ENCODE measurements at places on chromosomes 16 and 17.

DNA sequence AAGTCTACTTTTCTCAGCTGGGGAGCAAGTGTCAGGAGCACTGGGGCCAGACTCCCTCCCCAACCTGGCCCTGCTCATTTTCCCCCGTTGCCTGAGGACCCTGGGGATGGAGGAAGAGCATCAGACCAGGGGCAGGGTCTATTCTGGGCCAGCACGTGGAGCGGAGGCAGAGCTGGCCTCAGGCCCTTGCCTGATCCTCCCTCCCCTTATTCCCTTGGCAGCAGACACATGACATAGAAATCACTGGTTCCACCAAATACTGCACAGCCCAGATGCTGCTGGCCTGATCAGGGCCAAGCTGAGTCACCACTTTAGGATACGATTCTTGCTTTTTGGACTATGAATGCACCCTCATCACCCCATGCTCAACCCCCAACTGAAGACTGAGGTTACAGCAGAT is 15.8 kb upstream of the AGRP start:
- DNase-seq, result no peak

DNA sequence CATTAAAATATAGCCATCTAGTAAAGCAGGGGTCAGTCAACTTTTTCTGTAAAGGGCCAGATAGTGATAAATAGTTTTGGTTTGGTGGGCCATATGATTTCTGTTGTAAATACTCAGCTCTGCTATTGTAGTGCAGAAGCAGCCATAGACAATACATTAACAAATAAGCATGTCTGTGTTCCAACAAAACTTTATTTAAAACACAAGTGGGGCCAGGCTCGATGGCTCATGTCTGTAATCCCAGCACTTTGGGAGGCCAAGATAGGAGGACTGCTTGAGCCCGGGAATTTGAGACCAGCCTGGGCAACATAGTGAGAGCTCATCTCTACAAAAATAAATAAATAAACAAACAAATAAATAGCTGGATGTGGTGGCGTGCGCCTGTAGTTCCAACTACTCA is 60.8 kb upstream of the TANC2 start:
- DNase-seq, result no peak

DNA sequence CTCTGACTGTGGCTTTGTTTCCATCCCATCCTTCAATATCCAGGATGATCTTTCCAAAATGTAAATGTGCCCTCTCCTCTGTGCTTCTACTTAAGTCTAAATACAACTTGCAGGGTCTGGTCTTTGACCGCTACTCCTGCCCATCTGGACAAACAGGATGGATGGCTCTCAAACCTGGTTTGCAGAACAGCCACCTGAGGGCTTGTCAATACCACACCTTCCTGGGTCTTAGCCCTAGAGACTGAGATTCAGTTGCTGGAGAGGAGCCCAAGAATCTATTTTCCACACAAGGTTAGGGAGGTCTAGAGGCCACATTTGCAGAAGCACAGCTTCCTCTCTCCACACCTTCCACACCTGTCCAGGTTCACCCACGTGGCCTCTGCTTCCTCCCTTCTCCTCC is 1.9 kb upstream of the GRB7 start:
- DNase-seq, result no peak

- no peak for DNase-seq
Observed at GRCh38 chr17:32628271-32629044, 141.7 kb downstream of the CDK5R1 start.

GRCh38 chr17:76088868-76089576 is 10.0 kb downstream of the ZACN start:
- DNase-seq, result no peak

- no peak for DNase-seq
Observed at GRCh38 chr16:17798716-17799115, 328.0 kb upstream of the XYLT1 start.

DNA sequence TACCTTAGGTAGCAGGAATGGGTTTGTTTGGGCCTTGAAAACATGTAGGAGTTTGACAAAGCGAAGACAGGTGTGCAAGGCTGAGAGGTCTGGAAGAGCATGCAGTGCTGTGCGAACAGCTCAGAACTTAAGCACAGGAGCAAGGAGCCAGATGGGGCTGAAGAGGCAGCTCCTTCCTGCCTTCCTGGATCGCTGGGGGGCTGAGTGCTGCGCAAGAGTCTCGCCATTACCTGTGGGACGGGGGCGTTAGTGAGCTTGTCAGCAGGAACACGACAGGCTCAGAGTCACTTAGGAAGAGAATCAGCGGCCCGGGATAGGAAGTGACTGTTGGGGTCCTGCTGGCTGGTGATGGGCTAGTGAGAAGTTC is 464 bp upstream of the MRM1 start:
- DNase-seq, result peak; percentile 13

DNA sequence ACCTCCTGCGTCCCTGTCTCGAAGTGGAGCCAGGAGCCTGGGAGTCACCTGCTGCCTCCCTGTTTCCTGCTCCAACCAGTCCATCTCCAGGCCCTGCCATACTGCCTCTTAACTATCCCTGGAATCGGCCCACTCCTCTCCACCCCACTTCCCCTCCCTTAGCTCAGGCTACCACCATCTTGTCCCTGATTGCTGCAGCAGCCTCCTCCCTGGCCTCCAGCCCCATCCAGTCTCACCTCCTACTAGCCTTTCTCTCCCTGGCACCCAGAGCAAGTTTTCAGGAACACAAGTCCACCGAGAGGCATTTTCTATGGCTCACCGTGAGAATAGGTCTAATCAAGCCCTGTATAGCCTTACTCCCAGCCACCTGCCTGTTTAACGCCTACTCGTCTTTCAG is 865 bp upstream of the CAMKK1 start:
- DNase-seq, result no peak

DNA sequence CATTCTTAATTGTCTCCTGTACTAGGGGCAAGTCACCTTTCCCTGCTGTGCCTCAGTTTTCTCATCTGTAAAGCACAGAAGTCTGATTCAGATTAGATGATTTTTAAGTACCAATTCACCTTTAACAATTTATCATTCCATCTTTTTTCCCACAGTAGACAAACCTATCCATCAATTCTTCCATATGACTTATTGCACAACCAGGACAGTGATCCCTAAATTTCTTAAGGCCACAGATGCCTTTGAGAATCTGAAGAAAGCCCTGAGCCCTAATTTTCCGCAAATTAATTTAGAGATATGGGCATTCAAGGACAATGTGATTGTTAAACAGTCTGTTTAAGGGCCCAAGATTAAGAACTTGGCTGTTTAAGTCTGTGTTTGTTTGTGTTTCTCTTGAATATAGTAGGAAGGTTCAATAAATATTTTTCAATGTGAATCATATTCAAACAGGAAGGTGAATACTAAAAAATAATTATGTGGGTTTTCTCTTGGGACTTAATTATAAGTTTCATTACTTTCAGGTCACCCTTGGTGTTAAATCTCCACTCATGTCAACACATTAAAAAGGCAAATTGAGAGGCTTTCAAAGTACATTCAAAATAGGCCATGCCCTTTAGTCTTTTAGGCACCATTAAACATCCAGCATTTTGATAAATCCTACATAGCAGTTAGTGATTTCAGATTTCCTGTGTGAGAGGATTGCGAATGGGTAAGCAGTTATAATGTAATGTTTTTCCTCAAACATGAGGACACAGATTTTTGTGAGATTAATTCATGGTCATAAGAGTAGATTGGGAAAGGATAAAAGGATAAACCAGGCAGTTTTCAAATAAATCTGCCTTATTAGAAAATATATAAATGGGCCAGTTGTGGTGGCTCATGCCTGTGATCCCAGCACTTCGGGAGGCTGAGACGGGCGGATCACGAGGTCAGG is 34.9 kb upstream of the MMD start:
- no peak for DNase-seq

- DNase-seq, result no peak
Observed at GRCh38 chr17:2695961-2696760, 15.4 kb downstream of the CLUH start.

GRCh38 chr17:39751016-39751543 is 13.3 kb downstream of the GRB7 start:
- no peak for DNase-seq

- DNase-seq, result no peak
Observed at GRCh38 chr17:56849131-56849530, 15.2 kb downstream of the DGKE start.

DNA sequence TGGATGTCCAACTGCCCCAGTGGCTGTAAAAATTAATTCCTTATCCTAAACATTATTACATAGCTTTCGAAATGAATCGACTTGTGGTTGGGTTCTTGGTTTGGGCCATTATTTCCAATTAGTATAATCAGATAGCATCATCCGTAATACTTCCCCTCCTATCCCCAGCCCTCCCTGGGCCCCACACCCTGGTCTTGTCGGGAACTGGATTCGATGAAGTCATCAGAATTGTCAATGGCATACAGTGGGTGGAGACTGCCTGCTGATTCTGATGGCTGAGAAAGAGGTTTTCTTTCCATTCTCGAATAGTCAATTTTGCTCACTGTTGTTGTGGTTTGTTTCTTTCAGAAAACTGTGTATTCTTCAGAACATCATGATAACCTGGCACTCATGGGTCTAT is 395.1 kb downstream of the SEC14L1 start:
- no peak for DNase-seq

- no peak for DNase-seq
Observed at GRCh38 chr16:74902161-74902560, 82.8 kb downstream of the WDR59 start.

DNA sequence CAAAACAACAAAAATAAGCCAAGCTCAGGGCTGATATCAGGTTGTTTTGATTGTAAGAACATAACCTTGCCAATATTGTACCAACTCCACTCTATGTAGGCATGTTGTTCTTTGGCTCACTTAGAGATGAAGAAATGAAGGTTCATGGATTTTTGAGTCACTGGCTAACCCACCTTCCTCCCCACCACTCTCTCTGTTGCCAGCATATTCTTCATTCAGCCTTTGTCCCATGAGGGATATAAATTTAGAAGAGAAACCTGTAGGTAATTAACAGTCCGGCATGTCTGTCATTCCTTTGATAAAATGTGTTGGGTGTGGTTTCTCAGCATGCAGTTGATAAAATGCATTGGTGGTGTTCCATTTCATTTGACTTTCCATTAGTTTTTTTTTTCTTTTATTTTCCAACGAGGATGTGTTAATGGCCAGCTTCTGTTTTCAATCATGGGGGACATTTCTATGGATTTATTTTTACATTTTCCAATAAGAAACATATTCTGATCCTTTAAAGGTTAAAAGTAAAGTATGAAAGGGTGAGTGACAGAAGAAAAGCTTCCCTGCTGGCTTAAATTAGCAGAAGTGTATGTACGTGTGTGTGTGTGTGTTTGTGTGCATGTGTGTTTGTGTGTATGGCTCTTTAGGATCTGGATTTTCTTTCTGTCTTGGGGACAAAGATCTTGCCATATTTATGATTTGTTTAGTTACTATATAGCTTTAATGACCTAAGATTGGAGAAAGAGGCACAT is 166.2 kb upstream of the KCNJ16 start:
- no peak for DNase-seq

GRCh38 chr16:7183768-7184167 is 148.9 kb upstream of the RBFOX1 start:
- DNase-seq, result no peak

DNA sequence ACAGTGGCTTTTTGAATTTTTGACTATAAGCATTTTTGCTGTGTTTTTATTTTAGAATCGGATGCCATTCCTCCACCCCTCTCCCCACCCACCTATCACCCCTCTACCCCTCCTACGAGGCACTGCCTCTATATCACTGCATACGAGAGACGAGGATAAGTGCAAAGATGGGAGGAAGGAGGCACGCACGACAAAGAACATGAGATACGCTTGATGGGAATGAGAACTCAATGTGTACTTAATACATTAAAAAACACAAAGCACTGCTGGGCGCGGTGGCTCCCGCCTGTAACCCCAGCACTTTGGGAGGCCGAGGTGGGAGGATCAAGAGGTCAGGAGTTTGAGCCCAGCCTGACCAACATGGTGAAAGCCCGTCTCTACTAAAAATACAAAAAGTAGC is 8.8 kb upstream of the USP43 start:
- DNase-seq, result no peak

GRCh38 chr17:46834846-46835245 is 16.4 kb upstream of the WNT3 start:
- DNase-seq, result no peak

GRCh38 chr17:34307110-34307509 is 12.1 kb upstream of the CCL8 start:
- DNase-seq, result no peak

GRCh38 chr17:37820995-37821713 is 76.3 kb upstream of the HNF1B start:
- no peak for DNase-seq

DNA sequence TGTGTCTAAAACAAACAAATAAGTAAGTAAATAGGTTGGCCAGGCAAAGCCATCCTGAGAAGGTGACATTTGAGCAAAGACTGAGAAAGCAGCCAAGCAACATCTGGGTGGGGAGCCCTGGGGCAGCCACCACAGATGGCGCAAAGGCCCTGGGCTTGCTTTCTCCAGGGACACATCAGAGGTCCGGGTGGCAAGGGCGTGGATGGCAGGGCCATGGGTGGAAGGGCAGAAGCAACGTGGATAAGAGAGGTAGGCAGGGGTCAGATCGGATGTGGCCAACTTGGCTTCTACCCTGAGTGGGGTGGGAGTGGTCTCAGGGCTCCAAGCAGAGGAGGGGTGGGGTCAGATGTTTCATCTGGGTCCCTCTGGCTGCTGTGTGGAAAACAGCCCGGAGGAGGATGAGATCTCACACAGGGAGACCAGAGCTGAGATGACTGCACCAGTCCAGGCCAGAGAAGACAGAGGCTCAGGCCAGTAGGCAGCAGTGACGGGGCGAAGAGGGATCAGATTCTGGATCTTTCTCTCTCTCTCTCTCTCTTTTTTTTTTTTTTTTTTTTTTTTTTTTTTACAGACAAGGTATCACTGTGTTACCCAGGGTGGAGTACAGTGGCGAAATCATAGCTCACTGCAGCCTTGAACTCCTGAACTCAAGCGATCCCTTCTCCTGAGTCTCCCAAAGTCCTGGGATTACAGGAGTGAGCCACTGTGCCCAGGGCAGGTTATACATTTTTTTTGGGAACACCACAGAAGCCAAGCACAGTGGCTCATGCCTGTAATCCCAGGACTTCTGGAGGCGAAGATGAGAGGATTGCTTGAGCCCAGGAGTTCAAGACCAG is 6.1 kb upstream of the SPN start:
- no peak for DNase-seq

GRCh38 chr17:14308965-14309879 is 8.3 kb downstream of the HS3ST3B1 start:
- peak; percentile 89 for DNase-seq

- DNase-seq, result no peak
Observed at GRCh38 chr16:1992704-1993317, 3.0 kb downstream of the SYNGR3 start.

DNA sequence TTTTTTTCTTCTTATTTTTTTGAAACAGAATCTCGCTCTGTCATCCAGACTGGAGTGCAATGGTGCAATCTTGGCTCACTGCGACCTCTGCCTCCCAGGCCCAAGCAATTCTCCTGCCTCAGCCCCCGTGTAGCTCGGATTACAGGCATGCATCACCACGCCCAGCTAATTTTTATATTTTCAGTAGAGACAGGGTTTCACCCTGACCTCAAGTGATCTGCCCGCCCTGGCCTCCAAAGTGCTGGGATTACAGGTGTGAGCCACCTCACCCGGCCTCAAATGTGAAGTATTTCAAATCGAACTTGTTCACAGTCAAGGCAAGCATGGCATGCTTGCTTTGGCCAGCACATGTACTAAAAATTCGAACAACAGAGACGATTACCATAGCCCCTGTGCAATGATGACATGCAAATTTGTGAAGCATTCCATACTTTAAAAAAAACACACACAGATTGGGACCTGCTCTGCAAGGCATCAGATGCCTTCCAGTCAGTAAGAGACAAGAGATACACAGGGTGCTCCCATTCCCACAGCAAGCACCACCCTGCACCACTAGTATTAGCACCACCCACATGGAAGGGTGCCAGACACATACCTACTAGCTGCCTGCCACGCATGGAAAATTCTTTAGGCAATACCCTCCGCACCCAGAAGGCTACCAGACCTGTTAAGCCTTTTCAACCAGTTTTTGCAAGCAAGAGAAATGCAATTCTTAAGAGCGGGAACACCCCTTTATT is 47.2 kb downstream of the ANKRD11 start:
- no peak for DNase-seq
